ENCODE measurements at places on chromosomes 5 and 9.

DNA sequence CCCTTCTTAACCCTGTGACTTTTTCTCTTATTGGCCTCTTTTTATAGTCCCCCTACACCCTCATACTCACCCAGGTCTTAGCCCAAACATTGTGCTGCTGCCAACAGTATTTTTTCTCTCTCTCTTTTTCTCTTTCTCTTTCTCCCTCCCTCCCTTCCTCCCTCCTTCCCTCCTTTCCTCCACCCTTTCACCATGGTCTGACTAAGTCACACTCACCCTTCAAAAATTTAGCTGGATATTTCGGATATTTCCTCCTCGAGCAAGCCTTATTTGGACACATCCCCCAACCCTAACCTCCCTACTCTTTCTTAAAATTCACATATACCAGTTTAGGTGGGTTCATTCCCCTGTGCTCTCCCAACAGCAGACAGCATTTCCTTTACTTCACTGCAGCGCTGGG, 64.7 kb downstream of the FGF1 start:
- DNase-seq: no peak

GRCh38 chr9:136323371-136323789, 4.0 kb upstream of the GPSM1 start:
- DNase-seq: peak; percentile 26

DNA sequence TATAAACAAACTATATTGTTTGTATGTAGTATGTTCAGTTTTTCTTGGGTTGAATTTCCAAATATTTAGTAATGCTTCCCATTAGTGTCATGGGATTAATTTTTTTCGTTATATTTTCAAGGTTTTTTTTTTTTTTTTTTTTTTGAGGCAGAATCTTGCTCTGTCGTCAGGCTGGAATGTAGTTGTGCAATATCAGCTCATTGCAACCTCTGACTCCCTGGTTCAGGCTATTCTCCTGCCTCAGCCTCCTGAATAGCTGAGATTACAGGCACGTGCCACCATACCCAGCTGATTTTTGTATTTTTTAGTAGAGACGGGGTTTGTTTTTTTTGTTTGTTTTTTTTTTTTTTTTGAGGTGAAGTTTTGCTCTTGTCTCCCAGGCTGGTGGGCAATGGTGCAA, 10.6 kb downstream of the DDX46 start:
- no peak for DNase-seq

DNA sequence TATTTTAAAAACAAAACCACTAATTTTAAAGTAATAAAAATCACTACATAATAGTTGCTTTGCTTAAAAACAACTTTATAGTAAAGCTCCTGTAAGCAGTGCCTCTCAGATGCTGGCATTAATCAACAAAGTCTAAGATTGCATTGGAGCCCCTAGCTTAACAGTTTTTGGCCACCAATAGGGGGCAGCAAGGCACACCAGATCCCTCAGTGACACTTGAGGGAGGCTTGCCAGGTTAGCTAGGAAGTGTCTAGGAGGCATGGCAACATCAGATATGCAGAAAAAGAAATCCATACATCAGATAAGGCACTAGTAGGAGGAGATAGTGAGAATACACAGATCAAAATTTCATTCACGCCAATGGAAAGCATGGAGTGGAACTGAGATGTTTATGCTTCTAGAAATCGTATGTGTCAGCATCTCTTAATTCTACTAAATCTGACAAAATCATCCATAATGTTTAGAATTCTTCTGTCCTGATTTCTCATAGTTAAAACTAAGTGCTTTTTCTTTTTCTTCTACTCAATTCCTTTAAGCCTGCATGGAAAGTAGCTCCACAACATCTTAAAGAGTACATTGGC, 73.6 kb upstream of the PAM start:
- DNase-seq: peak; percentile 70

DNA sequence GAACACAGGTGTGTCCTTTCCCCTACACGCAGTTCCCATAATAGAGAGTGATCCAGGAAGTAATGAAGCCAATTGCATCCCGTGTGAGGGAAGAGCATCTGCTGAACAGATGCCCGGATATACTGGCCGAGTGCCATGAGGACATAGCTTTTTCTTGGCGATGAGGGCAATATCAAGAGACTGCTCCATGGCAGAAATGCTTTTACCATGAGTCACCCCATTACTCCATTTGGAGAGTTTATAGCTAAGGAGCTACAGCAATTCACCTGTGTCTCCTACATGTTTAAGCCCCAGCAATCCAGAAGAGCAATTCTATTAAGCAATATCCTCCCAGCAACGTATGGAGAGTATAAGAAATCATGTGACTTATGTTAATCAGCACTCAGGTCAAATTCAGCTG, 222.0 kb upstream of the KLF4 start:
- no peak for DNase-seq

DNA sequence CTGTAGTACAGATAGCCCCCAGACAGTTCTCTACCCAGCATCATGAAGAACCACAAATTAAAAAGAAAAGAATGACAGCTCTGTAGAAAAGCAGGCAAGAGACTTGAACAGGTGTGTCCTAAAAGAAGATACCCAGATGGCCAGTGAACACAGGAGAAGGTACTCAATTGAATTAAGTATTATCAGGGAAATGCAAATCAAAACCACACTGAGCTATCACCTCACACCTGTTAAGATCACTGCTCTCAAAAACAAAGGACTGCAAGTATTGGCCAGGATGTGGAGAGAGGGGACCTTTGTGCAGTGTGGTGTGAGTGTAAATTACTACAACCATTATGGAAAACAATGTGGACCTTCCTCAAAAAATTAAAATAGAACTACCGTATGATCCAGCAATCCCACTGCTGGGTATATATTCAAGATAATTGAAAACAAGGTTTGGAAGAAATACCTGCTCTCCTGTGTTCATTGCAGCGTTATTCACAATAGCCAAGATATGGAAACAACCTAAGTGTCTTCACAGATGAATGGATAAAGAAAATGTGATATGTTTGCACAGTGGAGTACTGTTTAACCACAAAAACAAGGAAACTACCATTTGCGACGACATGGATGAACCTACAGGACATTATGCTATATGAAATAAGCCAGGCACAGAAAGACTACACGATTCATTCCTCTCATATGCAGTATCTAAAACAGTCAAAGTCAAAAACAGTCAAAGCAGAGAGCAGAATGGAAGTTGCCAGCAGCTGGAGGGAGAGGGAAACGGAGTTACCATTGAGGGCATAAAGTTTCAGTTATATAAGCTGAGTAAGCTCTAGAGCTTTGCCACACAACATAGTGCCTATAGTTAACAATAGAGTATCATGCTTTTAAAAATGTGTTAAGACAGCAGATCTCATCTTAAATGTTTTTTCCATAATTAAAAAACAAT, 102.6 kb downstream of the WNK2 start:
- DNase-seq: no peak

- DNase-seq: no peak
Observed at GRCh38 chr5:107219993-107220392, 450.7 kb downstream of the EFNA5 start.

- DNase-seq: no peak
Observed at GRCh38 chr9:137395666-137396010, 27.3 kb downstream of the EXD3 start.

DNA sequence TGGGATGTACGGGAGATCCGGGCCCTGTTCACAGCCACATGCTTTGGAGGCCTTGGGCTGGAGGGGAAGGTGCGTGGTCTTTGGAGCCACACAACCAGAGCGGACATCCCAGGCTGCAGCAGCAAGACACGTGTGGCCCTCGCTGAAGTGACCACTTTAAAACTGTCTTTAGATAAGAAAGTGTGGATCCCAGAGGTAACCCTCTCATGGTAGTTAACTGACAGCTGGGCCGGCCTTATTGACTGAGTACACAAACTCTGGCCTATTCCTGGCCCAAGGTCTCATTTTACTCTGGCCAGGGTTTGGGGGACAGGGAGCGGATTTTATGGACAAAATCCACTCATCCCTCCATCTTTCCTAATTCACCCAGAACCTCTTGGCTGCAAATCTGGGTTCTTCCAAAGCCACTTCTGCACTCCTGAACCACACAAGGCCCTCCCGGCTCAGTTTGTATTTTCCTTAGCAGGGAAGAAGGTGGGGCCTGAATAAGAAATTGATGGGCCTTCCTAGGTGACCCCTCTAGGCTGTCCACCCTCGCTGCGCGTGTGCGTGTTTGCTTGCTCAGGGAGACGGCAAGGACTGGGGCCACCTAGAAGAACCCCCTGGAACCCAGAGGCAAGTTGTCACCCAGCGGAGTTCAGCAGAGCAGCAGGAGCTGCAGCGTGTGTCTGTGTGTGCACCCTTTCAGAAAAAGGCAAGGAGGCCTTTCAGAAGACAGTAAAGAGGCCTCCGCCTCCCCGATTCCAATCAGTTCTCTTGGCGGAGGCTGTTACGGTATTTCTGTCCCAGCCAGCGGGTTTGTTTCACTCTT, 73.3 kb upstream of the ORM1 start:
- DNase-seq: no peak

DNA sequence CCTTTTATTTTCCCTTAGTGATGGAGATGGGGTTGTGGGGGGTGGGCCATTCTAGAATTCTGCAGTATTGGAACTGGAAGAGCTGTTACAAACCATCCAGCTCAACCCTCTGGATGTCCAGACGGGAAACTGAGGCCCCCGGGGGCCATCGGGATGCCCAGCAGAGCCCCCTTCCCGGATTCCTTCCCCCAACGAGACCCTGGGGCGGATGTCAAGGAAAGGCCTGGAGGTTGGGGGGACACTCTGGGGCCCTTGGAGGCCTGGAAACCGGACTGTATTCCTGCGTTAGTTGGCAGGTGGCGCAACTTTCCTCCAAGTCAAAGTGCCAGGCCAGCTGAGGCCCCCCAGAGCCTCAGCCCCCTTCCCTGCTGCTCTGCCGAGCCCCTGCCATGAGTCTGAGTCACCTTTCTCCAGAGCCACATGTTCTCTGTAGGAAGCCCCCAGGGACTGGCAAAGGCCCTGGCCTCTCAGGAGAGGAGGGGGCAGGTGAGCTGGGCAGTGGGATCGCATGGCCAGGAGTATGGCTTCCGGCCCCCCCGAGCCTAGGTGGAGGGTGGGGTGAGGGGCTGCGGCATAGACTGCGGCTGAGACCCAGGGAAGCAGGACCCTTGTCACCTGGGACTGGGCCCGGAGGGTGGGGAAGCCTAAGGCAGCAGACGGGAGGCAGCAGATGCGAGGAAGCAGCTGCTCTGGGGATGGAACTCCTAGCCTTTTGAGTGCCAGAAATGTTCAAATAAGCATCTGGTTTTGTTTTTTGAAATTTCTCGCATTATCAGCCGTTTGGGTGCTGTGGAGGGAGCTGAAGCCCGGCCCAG, 17.8 kb upstream of the FIBCD1 start:
- DNase-seq: no peak

GRCh38 chr9:138014563-138014945, 137.0 kb downstream of the CACNA1B start:
- DNase-seq: no peak

- DNase-seq: no peak
Observed at GRCh38 chr9:38112049-38112448, 43.0 kb upstream of the SHB start.

DNA sequence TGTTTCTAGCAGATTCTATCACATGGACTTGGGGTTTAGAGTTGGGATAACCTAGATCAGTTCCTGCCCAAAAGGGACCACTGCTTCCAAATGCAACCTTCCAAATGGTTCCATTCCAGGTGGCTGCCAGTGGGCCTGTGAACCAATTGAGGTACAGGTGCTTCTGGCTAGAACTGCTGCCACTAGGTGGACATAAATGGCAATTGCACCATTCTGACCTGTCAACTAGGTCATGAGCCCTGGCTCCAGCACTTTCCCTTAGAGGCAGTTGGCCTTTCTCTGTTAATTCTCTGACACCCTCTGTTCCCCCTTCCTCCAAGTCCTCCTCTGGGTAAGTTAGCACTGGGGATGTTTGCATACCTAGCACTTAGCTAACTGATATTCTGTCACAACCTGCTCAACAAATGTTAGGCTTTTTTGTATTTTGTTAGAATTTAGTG, 16.6 kb upstream of the HEMGN start:
- peak; percentile 67 for DNase-seq

DNA sequence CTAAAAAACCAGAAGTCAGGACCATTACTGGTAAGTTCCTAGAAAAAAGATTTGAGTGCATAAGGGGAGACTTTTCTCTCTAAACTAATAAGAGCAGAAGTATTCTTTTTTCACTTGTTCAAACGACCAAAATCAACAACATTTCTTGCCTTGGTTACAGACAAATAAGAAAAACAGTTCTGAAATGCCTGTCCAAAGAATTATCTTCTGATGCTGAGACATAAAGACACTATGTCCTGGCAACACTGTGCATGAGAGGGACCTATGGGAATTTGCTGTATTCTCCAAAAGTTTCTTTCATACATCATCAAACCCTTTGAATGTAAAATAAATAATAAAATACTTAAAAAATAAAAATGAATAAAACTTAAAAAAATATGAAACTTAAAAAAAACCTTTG, 50.4 kb downstream of the ZNF474 start:
- DNase-seq: no peak

GRCh38 chr5:76371960-76372322, 31.1 kb upstream of the IQGAP2 start:
- no peak for DNase-seq

DNA sequence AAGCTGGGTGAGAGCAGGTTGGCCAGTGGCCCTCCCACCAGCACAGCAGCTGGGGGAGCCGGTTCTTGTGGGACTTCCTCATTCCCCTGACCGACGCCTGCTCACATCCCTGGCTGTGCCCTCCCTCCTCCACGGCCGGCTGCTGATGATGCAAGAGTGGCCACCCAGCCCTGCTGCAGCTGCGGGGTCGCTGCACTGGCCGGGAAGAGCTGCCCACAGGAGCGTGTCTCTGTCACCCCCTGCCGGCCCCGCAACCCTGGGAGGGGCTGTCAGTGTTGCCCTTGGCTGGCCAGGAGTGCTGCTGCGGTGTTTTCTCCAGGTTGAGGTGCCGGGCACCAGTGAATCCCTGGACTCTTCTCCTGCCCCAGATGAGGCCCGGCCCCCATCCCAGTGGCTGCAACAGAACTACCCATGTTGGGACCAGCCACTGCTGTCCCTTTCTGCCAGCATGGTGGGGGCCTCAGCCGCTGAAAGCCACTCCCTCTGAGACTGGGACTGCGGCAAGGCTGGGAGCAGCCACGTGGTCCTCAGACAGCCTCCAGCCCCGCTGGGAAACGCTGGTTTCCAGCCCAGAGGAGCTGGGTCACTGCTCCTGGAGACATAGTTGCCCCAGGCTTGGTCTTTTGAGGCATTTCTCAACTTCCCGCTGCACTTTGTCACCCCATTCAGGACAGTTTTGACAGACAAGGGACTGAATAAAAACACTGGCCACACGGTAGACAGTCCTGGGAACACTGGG, 739 bp downstream of the CARD9 start:
- DNase-seq: no peak
